D721Med (cell line): ENCODE measurements at places on chromosomes 4 and X.

GRCh38 chrX:124358800-124359383 lies 12.5 kb downstream of the SH2D1A start:
- DNase-seq = no peak

GRCh38 chr4:176569301-176569700 lies 223.4 kb downstream of the VEGFC start:
- DNase-seq = no peak

DNA sequence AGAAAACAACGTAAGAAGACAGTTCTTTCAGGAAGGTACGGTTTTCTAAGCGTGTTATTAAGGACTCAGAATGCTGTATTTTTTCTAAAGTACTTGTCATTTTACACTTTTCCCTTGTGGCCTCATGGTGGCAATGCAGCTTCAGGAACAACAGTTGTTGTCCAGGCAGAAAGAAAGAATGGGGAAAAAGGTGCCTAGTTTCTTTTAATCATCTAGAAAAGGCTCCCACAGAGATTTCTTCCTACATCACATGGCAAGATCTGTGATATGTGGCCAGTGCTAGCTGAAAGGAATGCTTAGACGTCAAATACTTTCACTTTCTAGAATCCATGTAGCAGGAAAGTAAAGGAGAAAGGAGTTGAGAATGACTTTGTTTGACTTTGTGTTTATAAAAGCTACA lies 49.0 kb upstream of the TRAM1L1 start:
- no peak for DNase-seq

- no peak for DNase-seq
Measured at GRCh38 chr4:2009651-2010233, 968 bp upstream of the NELFA start.

DNA sequence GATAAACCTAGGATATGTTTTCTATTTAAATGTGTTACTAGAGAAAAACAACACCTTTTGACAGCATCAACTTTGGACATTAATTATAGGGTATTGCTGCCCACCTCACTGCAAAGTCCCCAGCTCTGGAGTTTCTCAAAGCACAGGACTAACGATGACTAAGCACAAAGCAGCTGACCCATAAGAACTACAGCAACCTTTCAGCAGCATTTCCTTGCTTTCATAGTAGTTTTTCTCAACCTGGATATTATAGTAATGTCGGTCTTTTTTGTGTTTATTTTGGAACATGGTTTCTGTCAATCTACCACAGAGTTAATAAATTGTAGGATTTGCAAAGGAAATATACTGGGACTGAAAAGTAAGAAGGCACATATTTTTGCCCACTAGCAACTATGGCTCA lies 21.5 kb downstream of the HHIP start:
- no peak for DNase-seq

GRCh38 chr4:167939863-167940616 lies 152.3 kb upstream of the ANXA10 start:
- DNase-seq = no peak

DNA sequence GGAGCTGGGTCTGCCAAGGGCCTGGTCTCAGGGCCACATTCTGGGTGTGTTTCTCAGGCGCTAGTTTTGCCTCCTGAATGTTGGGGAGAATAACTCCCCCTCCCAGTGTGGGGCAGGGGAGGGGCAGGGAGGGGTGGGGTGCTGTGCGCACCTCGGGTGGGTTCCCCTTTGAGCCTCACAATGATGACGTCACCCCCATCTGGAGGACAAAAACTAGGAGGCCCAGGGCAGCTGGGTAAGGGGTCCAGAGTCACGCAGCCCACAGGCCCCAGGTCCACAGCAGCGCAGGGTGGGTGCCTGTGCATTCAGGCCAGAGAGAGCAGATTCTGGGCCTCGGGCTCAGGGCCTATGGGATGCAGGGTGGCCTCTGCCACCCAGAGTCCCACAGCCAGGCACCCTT lies 23.7 kb upstream of the HMX1 start:
- no peak for DNase-seq

DNA sequence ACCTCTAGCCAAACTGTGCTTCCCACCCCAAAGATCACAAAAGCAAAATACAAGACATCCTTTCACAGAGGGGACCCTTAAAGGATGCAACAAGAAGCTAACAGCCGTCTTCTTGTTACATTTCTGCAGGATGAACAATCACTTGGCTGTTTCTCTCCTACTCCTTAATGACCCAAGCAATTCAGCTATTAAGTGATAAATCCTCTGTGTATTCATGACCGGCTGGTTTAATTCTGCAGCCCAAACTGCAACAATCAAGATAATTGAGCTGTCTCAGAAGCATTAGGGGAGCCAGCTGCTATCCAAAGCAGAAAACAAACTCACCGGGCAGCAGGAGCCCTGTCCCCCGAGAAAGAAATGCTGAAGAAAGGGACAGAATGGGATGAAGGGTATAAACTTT lies 85.9 kb upstream of the ACSL4 start:
- DNase-seq = no peak

DNA sequence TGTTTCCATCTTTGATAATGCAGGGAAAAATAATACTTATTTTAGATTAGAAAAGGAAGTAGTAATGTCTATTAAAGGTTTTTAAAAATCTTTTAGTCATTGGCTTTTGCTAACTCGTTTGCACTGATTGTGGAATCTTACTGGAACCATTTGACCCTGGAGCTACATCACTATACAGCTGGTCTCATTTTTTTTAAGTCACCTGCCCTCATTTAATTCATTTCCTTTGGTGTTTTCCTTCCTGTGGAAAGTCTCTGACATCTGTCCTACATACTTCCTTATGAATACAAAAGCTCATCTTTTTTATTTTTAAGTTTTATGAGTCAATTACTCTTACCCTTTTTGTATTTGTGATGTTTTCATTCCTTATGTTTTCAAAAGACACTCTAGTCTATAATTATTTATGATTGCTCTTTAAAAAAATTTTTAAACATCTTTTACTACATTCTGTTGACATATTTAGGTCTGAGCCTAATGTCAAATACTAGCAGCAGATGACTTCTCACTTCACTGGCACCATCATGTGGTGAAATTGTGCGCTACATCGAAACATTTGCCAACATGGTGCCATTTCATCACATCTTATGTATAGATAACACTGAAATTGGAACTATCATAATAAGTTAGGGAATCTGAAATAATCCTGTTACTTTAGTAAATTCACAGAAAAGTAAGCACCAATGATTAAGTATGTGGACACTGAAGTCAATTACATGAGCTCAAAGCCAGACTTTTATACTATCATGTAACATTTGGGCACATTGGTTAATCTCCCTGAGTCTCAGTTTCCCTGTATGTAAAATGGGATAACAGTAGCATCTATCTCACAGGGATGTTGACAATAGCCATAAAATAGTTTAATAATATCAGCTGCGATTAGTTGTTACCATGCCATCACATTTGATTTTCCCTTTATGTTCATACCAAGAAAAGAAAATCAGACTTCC lies 9.4 kb upstream of the MMAA start:
- no peak for DNase-seq

DNA sequence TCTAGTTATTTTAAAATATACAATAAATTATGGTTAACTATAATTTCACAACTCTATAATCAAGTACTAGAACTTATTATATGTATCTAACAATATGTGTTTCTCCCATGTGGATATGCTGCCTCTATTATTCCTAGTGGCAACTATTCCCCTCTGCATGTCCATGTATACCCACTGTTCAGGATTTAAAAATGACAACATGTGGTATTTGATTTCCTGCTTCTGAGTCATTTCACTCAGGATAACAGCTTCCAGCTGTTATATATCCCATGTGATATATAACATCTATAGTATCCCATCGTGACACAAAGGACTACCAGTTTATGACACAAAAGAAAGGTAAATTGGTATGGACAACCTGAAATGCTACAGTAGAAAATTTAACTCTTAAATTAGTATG lies 167.4 kb upstream of the TACR3 start:
- no peak for DNase-seq

DNA sequence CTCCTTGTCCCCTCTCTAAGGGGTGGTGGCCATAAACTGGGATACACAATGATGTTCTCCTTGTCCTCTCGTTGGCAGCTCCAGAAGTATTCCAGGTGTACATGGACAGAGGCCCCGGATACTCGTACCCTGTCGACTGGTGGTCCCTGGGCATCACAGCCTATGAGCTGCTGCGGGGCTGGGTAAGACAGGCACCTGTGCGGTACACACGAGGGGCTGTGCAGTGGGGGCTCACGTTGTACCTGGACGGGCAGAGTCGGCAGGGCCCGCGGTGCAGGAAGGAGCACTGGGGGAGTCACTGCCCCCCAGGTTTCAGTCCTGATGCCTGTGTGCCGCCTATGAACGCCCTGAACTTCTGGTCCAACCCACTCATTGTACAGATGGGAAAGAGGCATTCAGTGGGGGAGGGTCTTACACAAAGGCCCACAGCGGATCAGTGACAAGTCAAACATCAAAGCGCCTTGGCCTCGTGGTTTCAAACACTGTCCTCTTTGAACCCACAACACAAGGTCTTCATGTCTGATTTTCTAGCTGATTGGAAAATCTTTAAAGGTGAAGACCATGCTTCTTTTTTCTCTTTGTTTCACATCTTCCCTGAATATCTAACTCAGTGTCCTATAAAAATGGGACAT lies 261.6 kb downstream of the EVC2 start:
- no peak for DNase-seq

DNA sequence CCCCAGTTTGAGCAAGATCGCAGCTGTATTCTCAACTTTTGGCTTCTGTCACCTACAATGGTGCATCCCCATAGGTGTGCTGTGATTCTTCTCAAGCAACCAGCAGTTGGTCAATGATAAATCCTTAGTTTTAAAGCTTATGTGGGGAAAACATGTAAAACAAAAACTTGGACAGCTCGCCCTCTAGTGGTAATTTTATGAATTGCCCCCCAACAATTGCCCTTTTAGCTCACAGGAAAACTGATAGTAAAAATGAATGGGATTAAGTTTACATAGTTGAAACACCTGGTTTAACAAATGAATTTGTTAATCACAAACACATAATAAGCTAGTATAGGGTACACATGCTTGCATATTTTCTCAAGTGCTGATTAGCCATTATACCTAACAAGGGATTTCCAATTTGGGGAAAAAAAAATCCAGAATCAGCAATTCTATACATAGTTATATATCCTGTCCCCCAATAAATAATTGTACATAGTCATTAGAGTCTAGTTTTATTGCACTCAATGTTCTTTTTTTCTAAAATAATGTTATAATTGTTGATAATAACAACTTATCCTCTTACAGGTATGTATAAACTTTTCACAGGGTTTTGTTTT lies 30.1 kb downstream of the TEX13A start:
- no peak for DNase-seq

DNA sequence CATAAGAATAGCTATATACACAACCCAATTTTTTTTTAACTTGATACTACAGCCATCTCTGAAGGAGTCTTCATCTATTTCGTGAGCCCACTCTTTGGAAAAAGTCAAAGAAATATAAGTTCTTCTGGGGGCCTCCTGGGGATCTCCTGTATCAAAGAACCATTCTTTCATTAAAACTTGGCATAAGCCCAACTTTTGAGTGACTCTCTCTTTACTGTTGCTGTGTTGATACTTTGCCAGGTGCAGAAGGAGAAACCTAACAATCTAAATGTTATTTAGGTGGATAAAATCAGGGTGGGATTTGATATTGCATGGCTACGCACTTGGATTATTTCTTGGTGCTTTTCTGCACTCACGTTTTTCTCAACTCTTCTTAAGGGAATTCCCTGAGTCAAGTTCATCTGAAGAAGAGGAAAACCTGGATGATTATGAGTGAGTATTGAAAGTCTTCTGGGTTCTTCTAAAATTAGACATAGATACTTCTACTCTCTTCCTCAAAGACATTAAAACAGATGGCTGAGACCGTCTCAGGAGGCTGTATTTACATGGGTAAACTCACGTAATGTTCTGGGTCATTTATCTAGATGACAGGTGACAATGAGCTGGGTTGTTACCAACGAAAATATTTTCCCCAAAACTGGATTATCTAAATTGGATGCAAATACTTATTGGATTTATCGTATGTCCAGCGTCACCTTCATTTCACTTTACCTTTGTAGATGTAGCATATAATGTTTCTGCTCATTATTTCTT lies 25.2 kb downstream of the BMX start:
- no peak for DNase-seq

- no peak for DNase-seq
Measured at GRCh38 chrX:20028588-20028987, 37.7 kb upstream of the BCLAF3 start.

DNA sequence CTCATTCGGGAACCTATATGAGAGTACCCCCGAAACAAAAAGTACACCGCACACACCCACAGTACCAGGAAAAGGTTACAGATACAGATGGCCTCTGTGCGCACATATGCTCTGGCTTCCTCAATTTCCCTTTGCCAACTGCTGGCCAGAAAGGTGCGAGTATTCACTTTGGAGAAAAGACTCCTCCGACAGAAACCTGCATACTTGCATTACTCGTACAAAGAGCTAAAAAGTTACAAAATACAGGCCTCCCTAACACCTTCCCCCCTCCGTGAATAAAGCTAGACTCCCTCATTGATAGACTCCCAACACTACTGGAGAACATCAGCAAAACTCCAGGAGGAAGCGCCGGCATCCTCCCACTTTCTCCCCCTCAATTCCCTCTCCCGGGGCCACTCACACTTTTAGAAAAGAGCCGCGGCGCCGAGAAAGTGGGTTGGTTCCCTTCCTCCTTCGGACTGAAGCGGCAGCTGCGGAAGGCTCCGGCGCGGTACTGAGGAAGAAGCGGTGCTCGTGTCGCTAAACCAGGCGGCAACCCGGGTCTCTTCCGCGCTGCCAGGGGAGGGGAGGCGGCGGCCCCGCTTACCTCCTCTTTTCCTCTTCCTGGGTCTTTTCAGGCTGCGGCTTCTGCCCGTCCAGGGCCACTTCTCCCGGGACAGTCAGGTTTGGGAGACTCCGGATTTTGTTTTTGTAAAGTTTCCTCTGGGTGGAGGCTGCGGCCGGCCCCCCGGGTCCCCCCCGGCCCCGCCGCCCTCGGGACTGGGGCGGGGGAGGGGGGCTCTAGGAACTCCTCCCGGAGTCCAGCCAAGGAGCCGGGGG lies 1.1 kb downstream of the FBXW7 start:
- DNase-seq = no peak

- DNase-seq = no peak
Measured at GRCh38 chrX:41119803-41120202, 34.6 kb downstream of the USP9X start.

DNA sequence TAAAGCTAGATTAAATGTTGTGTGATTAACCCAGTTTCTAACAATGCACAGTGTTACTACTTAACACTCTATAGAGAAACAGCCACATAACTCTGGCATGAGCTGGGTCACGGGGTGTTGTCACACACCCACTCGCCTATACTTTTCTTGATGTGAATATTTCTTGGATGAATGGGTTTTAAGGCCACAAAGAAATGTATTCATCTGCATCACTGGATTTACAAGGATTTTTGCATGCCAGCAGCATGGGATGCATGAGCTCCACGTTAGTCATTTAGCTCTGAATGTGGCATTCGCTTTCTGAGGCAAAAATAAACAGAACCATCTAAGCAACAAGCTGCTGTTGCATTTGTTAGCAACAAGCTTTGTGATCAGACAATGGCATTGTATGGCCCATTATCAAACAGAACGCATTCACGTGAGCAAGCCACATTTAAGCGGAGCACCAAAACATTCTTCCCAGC lies 89.7 kb downstream of the LRP2BP start:
- no peak for DNase-seq

- no peak for DNase-seq
Measured at GRCh38 chr4:40246011-40246900, 49.4 kb downstream of the RHOH start.
